Gastrocnemius medialis (tissue), 4 donors: ENCODE measurements at places on chromosomes 13 and 19.

GRCh38 chr19:33622809-33623511 lies 1.2 kb downstream of the CHST8 start:
- DNase-seq = no peak

DNA sequence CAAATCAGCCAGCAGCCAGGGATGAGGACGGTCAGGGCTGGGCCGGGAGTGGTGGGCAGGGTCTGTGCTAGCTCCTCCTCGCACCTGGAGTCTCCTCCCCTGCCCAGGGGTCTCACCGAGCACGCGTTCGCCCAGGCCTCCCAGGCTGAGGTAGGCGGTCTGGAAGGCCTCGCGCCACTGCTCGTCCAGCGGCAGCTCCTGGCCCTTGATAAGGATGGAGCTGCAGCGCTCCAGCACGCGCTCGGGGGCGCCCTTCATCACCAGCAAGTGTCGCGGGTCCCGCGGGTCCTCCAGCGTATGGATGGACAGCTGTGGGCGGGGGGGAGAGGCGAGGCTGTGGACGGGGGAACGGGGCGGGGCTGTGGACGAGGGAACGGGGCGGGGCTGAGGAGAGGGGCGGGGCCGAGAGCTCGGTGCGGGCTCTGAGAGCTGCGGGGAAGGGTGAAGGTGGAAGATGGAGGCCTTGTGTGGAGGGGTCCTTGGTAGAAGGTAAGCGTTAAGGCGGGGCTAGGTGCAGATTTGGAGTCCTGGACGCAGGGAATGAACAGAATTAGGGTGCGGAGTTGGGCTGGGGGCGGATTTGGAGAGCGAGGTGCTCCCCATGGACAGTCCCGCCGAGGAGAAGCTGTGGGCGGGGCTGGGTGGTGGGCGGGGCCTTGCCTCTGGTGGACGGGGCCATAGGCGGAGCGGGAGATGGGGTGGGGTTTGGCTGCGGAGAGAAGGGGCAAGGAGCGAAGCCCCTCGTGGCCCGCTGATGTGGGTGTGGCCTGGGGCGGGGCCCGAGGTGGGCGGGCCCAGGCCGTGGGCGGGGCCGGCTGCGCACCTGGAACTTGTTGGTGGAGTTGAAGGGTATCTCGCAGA lies 5.7 kb downstream of the ATP4A start:
- DNase-seq = no peak

DNA sequence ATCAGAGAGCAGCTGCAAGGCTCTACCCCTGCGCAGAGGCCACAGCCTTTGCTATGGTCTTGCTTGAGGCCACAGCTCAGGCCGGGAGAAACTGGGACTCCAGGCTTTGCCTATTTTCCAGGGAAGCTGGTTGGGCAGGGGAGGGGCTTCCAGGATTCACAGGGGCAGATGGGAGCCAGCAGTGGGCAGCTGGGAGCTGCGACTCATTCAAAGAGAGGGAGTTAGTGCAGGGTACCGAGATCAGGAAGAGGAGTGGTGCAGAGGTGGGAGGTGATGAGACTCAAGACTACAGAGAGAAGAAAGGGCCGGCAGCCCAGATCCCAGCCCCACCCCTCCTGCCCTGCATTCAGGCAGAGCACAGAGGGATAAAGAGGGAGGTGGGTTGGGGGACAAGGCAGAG lies 12.1 kb downstream of the ADGRE5 start:
- DNase-seq = no peak

DNA sequence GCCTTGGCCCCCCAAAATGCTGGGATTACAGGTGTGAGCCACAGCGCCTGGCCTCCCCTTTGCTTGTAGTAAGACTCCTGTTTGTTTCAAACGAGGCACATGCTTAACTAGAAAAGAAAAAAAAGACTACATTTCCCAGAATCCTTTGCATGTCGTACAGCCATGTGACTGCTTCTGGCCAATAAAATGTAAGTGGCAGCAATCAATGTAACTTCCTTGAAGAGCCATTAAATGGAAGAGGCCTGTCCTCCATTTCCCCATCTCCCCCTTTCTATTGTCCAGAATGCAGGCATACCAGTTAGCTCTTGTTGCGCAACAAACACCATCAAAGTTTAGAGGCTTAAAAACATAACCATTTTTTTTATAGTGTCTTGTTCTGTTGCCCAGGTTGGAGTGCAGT lies 10.4 kb upstream of the GPR32 start:
- no peak for DNase-seq

DNA sequence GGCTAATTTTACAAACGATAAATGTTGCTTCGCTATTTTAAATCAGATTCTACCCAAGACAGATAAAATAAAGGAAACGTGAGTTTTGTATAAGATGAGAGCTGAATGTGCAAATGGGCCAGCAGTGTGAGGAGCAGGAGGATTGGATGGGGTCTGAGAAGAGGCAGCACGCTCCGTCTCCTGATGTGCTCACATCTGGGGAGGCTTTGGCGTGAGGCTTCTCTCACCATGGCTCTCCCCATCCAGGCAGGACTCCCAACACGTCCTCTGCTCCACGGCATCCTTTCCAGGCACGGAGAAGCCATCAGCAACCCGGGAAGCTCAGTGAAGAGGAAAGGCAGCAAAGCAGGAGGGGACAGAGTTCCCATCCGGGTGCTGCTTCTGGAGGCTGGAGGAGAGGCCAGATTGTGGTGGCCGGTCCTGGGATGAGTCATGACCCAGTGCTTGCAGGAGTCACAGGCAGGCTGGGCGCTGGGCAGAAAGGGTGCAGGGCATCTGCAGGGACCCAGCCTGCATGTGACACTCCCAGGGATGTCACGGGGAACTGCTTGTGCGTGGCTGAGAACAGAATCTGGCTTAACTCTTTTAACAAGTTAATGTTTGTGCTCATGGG lies 47.5 kb downstream of the ZNF536 start:
- no peak for DNase-seq
